ENCODE measurements at places on chromosomes 2 and 18.

GRCh38 chr2:11042841-11043240, 112.4 kb upstream of the SLC66A3 start:
- no peak for DNase-seq

DNA sequence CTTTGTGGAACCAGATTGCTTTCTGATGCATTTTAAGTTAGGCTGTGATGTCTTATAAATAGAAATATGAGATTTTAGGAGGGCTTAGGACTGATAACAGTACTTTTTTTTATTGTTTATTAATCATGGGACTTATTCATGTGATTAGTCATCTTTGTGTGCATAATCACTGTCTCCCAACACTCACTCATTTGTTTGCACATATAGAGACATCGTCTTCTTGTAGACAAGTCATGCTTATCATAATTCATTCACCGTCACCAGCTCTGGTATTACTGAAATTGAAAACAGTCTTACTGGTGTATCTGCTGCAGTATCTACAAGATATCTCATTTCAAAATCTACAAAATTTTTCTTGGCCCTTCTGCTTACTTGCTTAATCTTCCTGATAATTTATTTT, 45.8 kb downstream of the WDR7 start:
- no peak for DNase-seq

- DNase-seq = no peak
Measured at GRCh38 chr2:99842451-99842850, 299.9 kb downstream of the AFF3 start.

DNA sequence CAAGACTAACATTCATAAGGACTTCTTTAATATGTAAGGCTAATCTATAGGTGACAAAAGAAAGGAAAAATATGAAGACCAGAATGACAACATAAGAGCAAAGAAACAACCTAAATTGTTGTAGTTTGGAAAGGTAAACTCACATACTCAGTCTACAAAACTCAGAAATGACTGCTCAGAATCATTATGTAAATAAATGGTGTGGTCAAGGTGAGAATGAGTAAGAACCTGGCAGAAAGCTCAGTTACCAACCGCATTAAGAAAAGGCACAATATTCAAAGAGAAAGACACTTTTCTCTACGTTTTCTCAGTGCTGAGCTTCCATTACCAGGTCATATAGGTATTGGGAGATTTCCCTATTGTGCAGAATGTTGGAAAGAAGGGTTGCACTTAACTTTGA, 15.8 kb downstream of the ATF2 start:
- no peak for DNase-seq

DNA sequence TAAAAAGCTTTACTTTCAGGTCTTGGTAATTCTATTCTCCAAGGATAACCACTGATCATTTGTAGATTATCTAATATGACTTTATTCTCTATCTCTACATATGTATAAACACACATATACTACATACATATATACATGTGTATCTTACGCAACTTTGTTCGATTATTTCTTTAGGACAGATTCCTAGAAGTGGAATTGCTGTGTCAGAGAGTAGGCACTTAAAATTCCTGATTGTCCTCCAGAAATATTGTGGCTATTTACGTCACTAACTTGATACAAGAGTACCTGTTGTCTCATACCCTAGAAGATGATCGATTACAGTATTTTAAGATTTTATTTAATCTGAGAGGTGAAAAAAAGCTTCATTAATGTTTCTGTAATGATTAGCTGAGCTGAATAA, 57.9 kb downstream of the FAM98A start:
- no peak for DNase-seq

GRCh38 chr18:49537232-49537896, 24.5 kb upstream of the LIPG start:
- no peak for DNase-seq

DNA sequence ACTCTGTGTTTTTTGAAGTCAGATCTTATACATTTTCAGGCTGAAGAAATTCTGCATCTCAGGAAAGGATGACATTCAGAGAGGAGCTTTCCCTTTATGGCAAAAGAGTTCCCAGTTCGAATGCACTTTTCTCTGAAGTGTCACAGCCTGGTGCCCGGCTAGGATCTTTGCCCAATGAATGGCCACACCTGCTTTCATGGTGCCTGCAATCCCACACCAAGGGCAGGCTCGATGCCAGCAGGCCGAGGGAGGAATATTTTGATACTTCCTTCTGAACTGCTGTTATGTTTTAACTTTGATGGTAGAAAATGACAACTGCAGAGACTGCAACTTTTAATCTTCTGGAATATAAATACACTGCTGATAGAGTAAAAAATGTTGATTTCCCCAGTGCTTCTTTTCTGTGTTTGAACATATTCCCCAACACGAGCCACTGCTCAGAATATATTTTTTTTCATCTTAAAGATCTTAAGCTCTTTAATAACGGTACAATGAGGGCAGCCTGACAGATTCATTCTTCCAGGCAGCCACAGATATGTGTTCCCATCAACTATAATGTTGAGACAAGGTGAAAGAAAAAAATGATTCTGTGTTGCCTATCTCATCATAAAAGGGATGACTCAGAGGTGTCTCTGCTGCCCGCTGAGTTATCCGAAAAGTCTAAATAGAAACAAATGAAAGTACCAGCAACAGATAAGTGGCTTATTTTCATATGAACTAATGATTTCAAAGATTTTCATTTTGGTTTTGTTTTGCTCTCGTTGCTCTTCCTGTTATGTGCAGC, 848.5 kb downstream of the DCDC2C start:
- no peak for DNase-seq

DNA sequence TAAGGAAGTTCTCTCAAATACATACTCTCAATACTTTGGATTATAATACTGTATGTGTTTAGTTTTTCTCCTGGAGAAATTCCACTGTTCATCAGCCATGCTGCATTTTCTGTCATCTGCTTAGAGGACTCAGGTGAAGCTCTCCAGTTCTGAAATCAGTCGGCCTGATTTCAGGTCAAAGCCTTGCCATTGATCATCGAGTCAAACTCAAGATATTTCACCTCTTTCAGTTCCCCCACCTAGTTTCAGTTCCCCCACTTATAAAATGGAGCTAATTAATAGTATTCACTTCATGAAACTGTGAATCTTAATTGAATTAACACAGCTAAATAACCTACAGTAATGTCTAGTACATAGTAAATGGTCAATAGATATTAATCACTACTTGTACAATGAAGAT, 75.3 kb upstream of the L3MBTL4 start:
- no peak for DNase-seq

- no peak for DNase-seq
Measured at GRCh38 chr2:157336137-157337010, 10.8 kb upstream of the ERMN start.

- no peak for DNase-seq
Measured at GRCh38 chr2:793236-793635, 116.0 kb upstream of the TMEM18 start.

GRCh38 chr2:240458900-240459391, 23.5 kb downstream of the GPC1 start:
- no peak for DNase-seq

- no peak for DNase-seq
Measured at GRCh38 chr2:226994775-226995174, 158.9 kb downstream of the RHBDD1 start.

DNA sequence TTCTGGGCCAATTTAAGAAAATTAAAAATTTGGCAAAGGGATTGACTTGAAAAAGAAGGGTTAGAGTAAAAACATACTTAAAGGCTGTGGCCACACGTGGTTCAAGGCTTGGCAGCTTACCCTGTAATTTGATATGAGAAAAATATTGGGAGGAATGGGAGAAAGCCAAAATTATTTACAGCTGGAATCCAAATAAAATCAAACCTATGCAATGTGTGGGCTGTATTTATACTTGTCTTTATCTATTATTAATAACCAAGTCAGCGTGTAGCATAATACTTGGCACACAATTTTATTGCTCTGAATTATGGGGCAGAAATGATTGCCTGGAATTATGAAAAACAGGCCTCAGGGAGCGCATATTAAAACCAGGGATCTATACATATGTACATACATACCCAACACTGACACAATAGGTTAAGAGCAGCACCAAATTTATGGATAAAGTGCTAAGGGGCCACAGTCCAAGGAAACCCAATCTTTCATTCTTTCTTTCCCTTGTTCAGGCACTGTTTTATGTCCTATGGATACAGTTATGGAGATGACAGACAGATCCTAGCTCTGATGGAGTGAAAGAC, 35.6 kb downstream of the FAM124B start:
- no peak for DNase-seq

DNA sequence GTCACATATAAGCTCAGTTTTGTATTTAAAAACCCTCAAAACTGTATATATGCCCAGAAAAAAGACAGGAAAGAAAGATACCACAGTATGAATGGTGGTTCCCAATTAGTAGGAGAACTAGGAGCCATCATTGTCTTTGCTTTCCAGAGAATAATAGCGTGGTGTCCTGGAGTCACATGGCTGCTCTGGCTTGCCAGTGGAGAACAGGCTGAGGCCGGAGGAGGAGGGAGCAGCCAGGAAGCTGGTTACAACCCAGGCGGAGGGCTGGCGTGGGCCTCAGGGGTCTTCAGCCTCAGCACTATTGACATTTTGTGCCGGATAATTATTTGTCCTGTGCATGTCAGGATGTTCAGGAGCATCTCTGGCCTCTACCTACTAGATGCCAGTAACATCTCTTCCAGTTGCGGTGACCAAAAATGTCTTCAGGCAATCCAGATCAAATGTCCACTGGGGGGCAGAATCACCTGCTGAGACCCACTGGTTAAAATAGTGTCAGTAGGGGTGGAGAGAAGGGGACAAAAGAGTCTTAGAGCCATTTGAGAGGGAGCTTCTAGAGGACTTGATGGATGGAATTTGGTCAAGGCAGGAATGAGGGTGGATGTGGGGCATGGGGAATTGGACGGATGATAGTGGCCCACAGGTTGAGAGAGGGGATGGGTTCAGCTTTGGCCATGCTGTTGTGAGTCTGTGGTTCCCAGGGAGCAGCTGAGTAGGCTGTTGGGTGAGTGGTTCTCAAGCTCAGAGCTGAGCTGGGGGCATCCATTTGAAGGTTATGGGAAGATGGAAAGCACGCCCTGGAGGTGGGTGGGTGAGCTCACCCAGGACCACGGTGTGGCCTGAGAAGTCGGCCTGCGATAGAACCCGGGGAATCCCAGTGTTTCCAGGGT, 144.9 kb downstream of the AGAP1 start:
- DNase-seq = no peak
